ENCODE measurements at places on chromosomes 5 and 9.

DNA sequence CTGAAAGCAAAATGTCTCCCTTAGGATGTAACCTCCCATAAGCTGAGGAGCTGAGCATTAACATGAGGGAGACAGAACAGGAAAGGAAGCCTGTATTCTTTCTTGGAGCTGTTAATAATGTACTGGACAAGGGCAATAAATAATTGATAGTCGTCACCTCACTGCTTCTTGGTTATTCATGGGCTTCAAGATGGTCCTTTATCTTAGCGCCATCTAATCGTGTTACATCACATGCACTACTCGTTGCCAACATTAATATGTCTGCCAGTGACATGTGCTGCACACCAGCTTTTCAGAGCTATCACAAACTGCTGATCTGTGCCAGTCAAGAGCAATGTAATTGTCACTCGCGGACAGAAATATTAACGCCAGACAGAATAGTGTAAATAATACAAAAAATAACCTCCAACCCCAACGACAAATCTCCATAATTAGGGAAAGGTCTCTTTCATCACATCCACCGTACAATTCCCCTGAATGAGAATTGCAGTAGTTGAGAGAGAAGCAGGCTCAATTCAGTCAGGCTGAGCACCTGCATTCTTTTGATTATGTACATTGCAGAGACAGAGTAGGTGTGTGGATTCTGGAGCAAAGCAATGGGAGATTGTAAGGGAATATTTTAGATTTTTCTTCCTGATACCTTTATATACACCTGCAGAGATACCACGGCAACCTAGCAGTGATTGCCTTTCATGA lies 267.1 kb downstream of the SPATA31D1 start:
- DNase-seq, result no peak

DNA sequence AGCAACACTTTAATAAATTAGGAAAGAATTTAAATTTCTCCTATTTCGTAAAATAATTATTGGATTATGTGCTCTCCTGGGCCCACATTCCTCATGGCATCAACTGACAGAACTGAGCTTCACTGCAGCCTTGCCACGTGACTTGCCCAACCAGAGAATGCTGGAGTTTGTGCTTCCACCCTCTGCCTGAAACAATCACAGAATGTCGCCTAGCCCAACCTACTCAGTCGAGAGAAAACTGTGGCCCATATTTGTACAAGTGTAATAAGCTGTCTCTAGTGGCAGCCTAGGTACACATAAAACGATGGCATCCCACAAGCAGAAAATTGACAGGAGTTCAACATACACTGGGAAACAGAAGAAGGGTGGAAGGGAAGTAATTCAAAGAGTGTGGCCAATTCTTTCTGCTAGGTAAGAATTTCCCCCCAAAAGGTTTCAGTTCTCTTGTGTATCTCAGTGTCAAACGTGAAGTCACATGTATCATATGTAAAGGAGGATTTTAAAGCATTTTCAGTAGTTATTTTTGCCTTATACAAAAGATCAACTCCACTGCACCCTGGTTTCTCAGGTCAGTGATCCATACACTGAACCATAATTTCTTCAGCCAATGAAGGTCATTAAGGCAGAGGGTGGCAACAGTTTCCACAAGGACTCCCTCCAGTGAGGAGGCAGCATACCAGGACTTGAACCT lies 41.7 kb downstream of the ZNF608 start:
- no peak for DNase-seq

DNA sequence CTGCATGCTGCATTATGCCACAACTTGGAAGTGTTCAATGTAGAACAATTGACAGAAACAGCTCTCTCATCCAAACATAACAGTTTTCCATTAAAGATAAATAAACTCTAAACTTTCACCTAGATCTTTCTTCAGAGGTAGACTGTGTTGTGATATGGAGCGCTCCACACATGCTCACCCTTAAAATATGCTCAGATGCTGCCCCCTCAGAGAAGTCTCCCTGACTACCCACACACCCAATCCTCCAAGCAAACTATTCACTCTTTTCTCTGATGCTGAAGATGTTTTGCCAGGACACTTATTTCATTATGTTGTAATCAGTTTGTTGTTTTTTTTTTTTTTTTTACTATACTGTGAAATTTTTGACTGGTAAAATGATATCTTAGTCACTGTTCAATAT lies 206.6 kb upstream of the RASA1 start:
- no peak for DNase-seq

DNA sequence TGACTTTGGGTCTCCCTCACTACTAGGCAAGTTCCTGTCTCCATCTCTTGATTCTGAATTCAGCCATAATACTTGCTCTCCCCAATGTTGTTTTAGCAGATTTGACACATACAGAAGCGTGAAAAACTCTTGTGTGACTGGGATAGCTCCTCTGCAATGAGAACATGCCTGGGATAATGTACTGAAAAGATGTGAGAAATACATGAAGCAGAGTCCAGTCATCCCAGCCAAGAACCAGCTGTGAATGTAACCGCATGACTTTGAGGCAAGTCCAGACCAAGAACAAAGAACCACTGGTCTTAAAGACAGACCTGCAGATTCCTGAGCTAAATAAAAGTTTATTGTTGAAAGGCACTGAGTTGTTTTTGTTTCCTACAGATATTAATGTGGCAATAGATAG lies 135.0 kb downstream of the NMUR2 start:
- no peak for DNase-seq

GRCh38 chr5:83172655-83173054 lies 95.3 kb downstream of the XRCC4 start:
- no peak for DNase-seq

- DNase-seq, result no peak
These were observed 910.4 kb downstream of the DNAH5 start for GRCh38 chr5:13034061-13034460.

All from AG09319 (cell line).